ENCODE measurements at places on chromosomes 12 and 14.

DNA sequence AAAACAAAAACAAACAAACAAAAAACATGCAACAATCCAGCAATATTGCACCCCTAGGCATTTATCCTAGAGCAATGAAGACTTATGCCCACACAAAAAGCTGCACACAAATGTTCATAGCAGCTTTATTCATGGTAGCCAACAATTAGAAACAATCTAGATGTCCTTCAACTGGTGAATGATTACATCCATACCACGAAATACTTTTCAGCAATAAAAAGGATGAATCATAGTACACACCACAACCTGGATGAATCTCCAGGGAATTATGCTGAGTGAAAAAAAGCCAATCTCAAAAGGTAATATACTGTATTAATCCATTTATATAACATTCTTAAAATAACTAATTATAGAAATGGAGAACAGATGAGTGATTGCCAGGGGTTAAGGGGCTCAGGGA, 14.5 kb upstream of the GPR162 start:
- no peak for DNase-seq

- DNase-seq: no peak
Observed at GRCh38 chr12:116142936-116143898, 134.3 kb downstream of the MED13L start.

DNA sequence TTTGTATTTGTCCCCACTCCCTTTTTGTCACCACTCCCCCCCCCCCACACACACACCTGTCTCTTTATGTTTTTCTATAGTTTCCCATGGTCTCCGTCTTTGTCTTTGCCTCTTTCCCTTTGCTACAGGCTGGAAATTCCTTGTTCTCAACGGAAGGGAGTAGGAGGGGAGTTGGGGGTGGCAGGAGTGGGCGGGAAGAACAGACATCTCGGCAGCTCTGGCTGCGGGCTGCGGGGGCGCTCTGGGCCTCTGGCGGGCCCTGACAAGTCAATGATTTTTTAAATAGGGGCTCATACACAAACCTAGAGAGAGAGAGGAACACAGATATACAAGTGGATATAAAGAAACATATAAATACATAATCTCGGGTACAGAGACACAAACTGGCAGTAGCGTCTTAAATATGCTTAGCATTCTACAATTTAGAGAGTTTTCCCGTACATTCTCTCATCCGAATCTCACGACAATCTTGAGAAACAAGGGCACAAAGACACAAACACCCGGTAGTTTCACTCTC, 2.4 kb upstream of the NAB2 start:
- no peak for DNase-seq

DNA sequence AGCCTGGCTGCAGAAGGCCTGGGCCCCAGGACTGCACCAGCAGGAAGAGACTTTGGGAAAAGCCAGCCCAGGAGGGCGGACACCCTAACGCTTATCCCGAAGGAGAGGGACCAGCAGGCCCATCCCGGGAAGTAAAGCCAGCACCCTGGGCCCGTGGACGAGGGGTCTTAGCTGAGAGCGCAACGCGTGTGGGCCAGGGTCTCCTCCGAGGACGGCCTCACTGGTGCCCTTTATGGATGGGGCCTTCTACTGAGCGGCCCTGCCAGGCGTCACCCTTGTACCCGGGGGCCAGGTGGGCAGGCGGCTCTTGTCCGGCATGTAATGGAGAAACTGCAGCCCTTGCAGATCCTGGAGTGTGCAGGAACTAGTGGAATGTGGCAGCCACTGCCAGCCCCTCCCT, 14.1 kb downstream of the TEDC1 start:
- DNase-seq: no peak

GRCh38 chr12:110582276-110583136, 612 bp downstream of the PPTC7 start:
- DNase-seq: no peak

DNA sequence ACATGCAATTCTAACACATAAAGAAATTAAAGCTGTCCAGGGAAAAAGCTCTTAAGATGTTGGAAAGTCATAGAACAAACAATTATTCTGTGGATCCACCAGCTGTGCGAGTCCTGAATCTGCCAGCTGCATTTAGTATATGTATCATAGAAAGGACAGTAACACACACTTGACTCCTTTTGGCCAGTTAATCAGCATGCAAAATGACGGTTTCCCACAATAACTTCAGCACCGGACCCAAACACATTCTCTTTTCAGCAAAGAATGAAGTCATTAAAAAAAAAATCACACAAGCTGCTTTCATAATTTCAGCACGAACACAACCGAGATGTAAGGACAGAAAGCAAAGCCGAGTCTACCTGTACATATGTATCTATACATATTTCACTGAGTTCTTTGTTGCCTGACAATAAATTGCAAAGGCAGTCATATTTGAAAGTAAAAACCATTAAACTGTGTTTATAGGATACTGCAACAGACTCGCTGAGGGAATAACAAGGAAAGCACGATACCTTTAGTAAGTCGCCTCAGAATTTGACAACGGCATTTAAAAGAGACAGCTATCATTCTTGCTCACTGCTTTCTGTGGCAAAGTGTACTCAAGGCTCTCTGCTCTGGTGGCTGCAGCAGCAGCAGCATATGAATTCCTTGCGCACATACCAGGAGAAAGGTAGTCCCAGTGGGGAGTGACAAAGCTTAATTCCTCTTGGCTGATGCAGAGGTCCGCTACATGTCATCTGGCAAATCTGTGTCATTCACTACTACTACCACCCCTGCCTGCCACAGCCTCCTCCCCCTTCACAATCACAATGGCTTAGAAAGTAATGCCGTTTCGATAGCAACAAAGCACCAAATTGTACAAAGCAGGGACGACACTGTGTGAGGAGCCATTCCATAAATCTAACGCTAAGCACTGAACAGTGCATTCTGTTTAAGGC, at the start of gene GRIP1:
Gene GRIP1, minus strand, starts transcription at position 739 of the 938 bp plus-strand sequence. Its CDS starts 172 bp downstream, at position 567.
- DNase-seq: no peak

- no peak for DNase-seq
Observed at GRCh38 chr14:73244541-73245290, 7.4 kb downstream of the PAPLN start.

GRCh38 chr14:60111732-60112131, 20.0 kb downstream of the PCNX4 start:
- no peak for DNase-seq

DNA sequence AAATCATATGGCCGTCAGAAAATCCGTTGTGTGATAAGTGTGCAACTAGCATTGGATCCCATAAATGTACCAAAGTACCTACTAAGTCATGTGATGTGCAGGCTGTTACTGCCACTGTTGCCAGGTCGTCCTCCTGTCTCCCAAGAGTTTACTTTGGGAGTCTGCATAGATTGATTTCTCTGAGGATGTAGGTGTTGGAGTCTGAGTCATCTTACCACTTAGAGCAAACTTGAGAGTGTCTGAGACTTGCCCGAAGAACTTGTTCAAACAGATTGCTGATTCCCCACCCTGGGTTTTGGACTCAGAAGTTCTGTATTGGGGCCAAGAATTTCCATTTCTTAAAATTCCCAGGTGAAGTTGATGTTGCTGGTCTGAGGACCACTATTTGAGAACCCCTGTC, 11.4 kb downstream of the TMX1 start:
- DNase-seq: no peak

DNA sequence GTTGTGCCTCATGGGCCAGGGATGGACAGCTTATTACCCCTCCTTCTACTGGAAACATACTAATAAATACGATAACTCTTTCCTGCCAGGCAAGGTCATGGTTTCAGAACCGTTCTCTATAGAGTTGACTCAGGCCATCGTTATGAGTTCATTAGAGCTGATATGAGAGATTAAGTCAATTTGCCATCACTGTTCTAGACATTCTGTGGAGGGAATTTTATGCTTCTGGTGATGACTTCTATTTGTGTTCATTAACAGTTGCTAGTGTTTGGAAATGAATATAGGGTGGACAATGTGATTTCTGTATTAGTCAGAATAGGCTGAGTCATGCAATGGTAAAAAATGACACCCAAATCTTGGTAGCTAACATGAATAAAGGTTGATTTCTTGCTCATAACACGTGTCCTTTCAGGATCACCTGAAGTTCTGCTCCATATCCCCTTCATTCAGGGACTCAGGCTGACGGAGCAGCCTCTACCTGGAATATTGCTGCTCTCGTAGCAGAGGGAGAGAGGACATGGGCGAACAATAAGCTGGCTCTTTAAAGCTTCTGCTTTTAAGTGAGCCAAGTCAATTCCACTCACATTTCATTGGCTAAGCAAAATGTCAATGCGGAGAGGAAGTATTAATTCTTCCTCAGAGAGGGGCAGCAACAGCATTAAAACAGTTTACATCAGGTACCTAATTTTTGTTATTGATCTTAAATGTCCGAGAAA, 18.5 kb upstream of the TBPL2 start:
- no peak for DNase-seq

GRCh38 chr12:31655792-31656191, 3.7 kb upstream of the ETFBKMT start:
- DNase-seq: no peak
